ENCODE measurements at places on chromosomes 4 and X. TPM values are rescaled to one million over a fixed set of nuclear protein-coding genes. Genes with fewer than 3 reads are reported as not detected.

DNA sequence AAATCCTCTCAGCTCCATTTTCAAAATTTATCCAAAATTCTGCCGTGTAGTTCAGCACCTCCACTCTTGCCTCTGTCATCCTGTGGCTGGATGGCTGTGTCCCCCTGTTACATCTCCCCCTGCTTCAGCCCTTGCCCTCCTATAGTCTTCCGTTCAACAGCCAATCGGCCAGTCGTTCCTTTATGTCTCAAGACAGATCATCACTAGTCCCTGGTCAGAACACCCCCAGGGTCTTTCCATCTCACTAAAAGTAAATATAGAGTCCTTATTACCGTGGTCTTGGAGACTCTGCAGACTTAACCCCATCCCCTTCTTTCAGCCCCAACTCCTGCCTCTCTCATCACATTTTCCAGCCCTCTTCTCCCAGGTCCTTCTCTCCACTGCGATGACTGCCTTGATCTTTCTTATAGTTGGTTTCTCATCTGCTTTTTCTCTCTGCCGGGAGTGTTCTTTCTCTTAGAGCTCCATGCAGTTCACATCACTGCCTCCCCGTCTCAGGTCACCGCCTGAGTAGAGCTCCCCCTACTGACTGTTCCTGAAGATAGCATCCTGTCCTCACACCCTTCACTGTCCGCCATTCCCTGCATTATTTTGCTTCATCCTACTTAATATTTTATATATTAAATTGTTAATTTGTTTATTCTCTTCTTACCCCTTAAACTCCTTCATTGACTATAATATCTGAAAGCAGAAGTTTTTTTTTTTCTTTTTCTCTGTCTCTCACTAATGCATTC lies 736.9 kb upstream of the MAGEB2 start:
- no peak overlapping the region for H3K4me3 ChIP-seq
- H3K27me3 ChIP-seq, result no peaks in the 10 kb centered on the region
- H3K4me1 ChIP-seq, result no peaks in the 10 kb centered on the region
- DNase-seq, result no peak
- no peak overlapping the region for H3K27ac ChIP-seq

DNA sequence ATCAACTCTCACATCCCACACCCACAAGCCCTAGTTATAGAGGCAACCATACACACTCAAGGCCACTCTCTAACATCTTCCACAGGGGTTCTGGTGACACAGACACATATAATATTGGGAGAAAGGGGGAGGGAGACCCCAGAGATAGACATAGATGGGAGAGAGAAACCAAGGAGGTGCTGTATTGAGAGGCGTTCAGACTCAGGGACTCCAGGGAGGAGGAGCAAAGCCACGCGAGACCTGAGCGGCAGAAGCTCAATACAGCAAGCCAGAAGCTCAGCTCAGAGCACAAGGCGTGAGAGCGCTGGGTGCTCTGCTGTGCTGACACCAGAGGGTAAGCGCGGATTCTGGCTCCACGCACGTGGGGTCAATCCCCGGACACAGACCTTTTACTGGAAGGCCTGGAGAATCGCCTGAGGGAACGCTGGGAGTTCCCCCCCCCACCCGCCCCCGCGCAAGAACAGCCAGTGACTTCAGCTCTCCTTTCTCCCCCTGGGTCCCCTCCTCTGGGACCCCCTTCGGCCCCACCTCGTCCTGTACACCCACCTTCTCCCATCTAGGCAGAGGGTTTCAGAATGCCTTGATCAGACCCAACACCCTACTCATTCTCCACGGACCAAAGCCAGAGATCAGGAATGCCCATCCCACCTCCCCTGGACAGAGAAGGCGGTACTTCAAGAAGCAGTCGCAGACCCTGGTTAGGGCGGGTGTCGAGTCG lies 8.7 kb downstream of the MSX1 start:
- peaks cover 29% of the 10 kb centered on the region for H3K4me1 ChIP-seq
- no peaks in the 10 kb centered on the region for H3K36me3 ChIP-seq
- no peak overlapping the region for H3K4me3 ChIP-seq
- no peak overlapping the region for H3K27ac ChIP-seq
- DNase-seq, result no peak
- H3K27me3 ChIP-seq, result peaks cover 92% of the 10 kb centered on the region

DNA sequence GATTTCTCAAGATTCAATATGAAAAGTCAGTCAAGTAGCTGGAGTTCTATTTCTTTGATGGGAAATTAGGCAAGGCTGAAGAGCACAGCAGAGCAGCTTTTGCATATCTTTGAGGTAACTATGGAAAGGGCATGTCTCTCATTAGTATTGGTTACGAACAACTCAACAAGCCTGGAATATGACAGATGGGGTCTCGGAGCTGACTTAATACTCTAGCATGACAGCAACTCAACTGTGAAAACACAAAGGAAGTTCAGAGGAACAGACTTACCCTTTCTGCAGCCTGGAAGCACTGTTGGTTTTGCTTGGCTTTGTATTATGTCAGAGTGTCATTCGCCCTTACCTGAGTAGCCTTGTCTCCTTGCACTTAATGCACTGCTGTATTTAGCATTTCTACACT lies 79.9 kb upstream of the AADAT start:
- no peaks in the 10 kb centered on the region for H3K36me3 ChIP-seq
- no peak for DNase-seq
- no peak overlapping the region for H3K4me3 ChIP-seq
- H3K27me3 ChIP-seq, result no peaks in the 10 kb centered on the region
- H3K27ac ChIP-seq, result no peak overlapping the region
- H3K4me1 ChIP-seq, result no peaks in the 10 kb centered on the region

The SLC38A5 gene
- 26.5 TPM for total RNA-seq

- no peak overlapping the region for H3K4me3 ChIP-seq
- no peak for DNase-seq
- H3K4me1 ChIP-seq, result no peaks in the 10 kb centered on the region
Observed at GRCh38 chrX:12610079-12610478, 181.1 kb upstream of the PRPS2 start.

- peak overlapping the region; percentile 79 for H3K27ac ChIP-seq
- no peaks in the 10 kb centered on the region for H3K27me3 ChIP-seq
- peaks cover 33% of the 10 kb centered on the region for H3K4me1 ChIP-seq
- H3K4me3 ChIP-seq, result peak overlapping the region; percentile 82
Observed at GRCh38 chr4:39976945-39977488, 694 bp downstream of the PDS5A start.

GRCh38 chr4:140094438-140095420 lies 59.3 kb downstream of the MAML3 start:
- no peaks in the 10 kb centered on the region for H3K36me3 ChIP-seq
- H3K27ac ChIP-seq, result peak overlapping the region; percentile 53
- peaks cover 34% of the 10 kb centered on the region for H3K4me1 ChIP-seq
- no peaks in the 10 kb centered on the region for H3K27me3 ChIP-seq

DNA sequence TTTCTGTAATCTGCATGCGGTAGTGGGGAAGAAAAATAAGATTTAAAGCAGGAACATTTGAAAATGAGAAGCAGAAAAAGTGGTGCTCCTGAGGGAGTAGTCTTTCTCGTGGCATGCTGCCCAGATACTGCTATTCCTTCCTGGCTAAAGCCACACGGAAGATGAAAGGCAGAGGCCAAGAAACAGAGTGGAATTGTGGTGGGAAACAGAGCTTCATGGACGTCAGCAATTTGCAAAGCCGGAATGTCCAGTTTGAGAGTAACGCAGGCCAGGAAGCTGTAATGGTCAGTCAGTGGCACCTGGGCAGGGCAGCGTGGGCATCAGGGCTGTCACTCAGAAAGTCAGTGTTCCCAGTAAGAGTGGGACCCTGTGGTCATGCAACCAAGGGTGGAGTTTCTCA lies 63.7 kb upstream of the FMR1 start:
- no peak for DNase-seq
- H3K4me1 ChIP-seq, result no peaks in the 10 kb centered on the region
- H3K4me3 ChIP-seq, result no peak overlapping the region
- no peak overlapping the region for H3K27ac ChIP-seq
- no peaks in the 10 kb centered on the region for H3K27me3 ChIP-seq

The ART3 gene
- not detected for total RNA-seq

DNA sequence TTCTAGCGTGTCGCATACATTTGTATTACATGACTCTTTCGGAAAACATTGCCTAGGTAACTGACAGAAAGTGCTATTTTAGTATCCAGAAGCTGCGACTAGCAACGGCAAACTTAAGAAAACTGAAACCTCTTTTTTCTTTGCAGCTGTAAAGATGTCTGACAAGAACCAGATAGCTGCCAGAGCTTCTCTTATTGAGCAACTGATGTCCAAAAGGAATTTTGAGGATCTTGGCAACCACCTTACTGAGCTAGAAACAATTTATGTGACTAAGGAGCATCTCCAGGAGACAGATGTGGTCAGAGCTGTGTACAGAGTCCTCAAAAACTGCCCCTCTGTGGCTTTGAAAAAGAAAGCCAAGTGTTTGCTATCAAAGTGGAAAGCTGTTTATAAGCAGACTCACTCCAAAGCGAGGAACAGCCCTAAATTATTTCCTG lies 9.4 kb downstream of the TCEANC start:
- H3K4me3 ChIP-seq, result no peak overlapping the region
- no peak overlapping the region for H3K27ac ChIP-seq
- H3K27me3 ChIP-seq, result no peaks in the 10 kb centered on the region
- H3K4me1 ChIP-seq, result peaks cover 2% of the 10 kb centered on the region
- H3K36me3 ChIP-seq, result no peaks in the 10 kb centered on the region

GRCh38 chr4:147094238-147094637 lies 148.6 kb upstream of the TTC29 start:
- no peaks in the 10 kb centered on the region for H3K27me3 ChIP-seq
- H3K4me3 ChIP-seq, result no peak overlapping the region
- no peak overlapping the region for H3K27ac ChIP-seq
- DNase-seq, result no peak
- H3K4me1 ChIP-seq, result no peaks in the 10 kb centered on the region

GRCh38 chrX:18573556-18573955 lies 98.4 kb downstream of the RS1 start:
- H3K27me3 ChIP-seq, result no peaks in the 10 kb centered on the region
- no peaks in the 10 kb centered on the region for H3K36me3 ChIP-seq
- H3K4me3 ChIP-seq, result no peak overlapping the region
- no peak for DNase-seq
- no peaks in the 10 kb centered on the region for H3K4me1 ChIP-seq
- H3K27ac ChIP-seq, result no peak overlapping the region

The FMR1NB gene
- not detected for total RNA-seq

GRCh38 chr4:54090804-54091623 lies 8.9 kb upstream of the GSX2 start:
- DNase-seq, result no peak
- peak overlapping the region; percentile 83 for H3K4me3 ChIP-seq
- H3K4me1 ChIP-seq, result peaks cover 13% of the 10 kb centered on the region
- H3K27me3 ChIP-seq, result peaks cover 22% of the 10 kb centered on the region
- H3K36me3 ChIP-seq, result no peaks in the 10 kb centered on the region
- H3K27ac ChIP-seq, result no peak overlapping the region

DNA sequence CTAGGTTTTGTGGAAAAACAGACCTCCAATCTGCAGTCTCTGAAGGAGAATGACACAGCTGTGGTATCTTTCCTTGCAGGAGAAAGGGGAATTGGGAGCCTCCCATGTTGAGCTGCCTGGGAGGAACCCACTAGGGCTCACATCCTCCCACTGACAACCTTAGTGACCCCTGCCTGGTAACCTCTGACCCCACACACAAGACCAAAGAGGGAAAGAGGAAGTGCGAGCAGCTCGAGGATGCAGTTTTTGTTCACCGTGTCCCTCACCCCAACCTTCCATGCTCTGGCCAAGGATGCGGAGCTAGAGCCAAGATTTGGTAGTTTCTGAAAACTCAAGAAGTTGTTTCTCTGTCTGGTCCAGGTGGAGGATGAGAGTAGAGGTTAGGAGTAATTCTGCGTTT lies 5.4 kb upstream of the ZXDA start:
- DNase-seq, result no peak
- no peak overlapping the region for H3K27ac ChIP-seq
- H3K4me3 ChIP-seq, result no peak overlapping the region
- H3K27me3 ChIP-seq, result peaks cover 5% of the 10 kb centered on the region
- no peaks in the 10 kb centered on the region for H3K36me3 ChIP-seq

The NDST3 gene
- not detected for total RNA-seq

GRCh38 chr4:48334900-48335384 lies 6.4 kb upstream of the SLAIN2 start:
- DNase-seq, result no peak
- H3K36me3 ChIP-seq, result no peaks in the 10 kb centered on the region
- no peak overlapping the region for H3K4me3 ChIP-seq
- no peak overlapping the region for H3K27ac ChIP-seq

The TGIF2LX gene
- not detected for total RNA-seq

DNA sequence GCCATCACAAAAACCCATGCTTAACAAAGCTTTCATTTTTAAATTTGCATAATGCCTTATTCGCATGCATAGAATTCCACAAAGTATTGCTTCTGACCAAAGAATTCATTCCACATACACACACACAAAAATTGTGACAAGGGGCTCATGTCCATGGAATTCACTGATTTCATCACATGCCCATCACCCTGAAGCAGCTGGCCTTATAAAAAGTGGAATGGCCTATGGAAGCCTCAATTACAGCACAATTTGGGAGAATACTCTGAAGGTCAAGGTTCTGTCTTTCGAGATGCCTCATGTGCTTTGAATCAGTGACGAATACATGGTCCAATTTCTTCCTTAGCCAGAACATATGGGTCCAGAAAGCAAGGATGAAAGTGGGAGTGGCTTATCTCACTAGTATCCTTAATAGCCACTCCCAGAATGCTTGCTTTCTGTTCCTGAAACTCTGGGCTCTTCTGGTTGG lies 165.7 kb downstream of the KDR start:
- H3K4me1 ChIP-seq, result peaks cover 18% of the 10 kb centered on the region
- H3K4me3 ChIP-seq, result no peak overlapping the region
- no peaks in the 10 kb centered on the region for H3K36me3 ChIP-seq
- no peak for DNase-seq

GRCh38 chrX:17779434-17779833 lies 42.1 kb downstream of the SCML1 start:
- H3K4me3 ChIP-seq, result no peak overlapping the region
- H3K36me3 ChIP-seq, result no peaks in the 10 kb centered on the region
- no peaks in the 10 kb centered on the region for H3K27me3 ChIP-seq

GRCh38 chr4:93693141-93693540 lies 135.4 kb upstream of the ATOH1 start:
- no peaks in the 10 kb centered on the region for H3K27me3 ChIP-seq
- no peak overlapping the region for H3K4me3 ChIP-seq

The EIF1AX gene
- total RNA-seq, result 81.8 TPM

The USP17L18 gene
- total RNA-seq, result not detected

The SLC9B1 gene
- total RNA-seq, result 3.1 TPM

The HTATSF1 gene
- 28.8 TPM for total RNA-seq
